ENCODE measurements at places on chromosomes 2 and 18. TPM values are rescaled to one million over a fixed set of nuclear protein-coding genes. Genes with fewer than 3 reads are reported as not detected.

AKAIN1 gene
- total RNA-seq = not detected

PLCL1 gene
- total RNA-seq = not detected

CROCC2 gene
- total RNA-seq = not detected

GKN1 gene
- total RNA-seq = not detected

PSMA8 gene
- not detected for total RNA-seq

PAX8 gene
- 0.65 TPM for total RNA-seq

FBXO48 gene
- total RNA-seq = 0.34 TPM

ALPI gene
- not detected for total RNA-seq

CUL3 gene
- 65.0 TPM for total RNA-seq

EIF4E2 gene
- total RNA-seq = 85.6 TPM

HOXD4 gene
- total RNA-seq = 0.27 TPM

TRIM43 gene
- total RNA-seq = 0.13 TPM

ZNF396 gene
- total RNA-seq = 0.71 TPM

All from A549 treated with GW870086 at 1 μM for 4 hours (cell line).